ENCODE measurements at places on chromosomes 1 and 21. TPM values are rescaled to one million over a fixed set of nuclear protein-coding genes. Genes with fewer than 3 reads are reported as not detected.

GRCh38 chr1:156750711-156751450, 594 bp downstream of the HDGF start:
- peaks cover 48% of the 10 kb centered on the region for H3K4me1 ChIP-seq
- H3K4me3 ChIP-seq = peak overlapping the region; percentile 95

GRCh38 chr1:213622365-213623063, 365.3 kb upstream of the PROX1 start:
- peaks cover 7% of the 10 kb centered on the region for H3K4me1 ChIP-seq
- DNase-seq = peak; percentile 23
- H3K36me3 ChIP-seq = no peaks in the 10 kb centered on the region
- H3K4me3 ChIP-seq = no peak overlapping the region
- H3K27ac ChIP-seq = no peak overlapping the region

GRCh38 chr1:179369751-179370341, 4.1 kb downstream of the AXDND1 start:
- H3K27ac ChIP-seq = no peak overlapping the region
- H3K36me3 ChIP-seq = no peaks in the 10 kb centered on the region
- H3K27me3 ChIP-seq = no peaks in the 10 kb centered on the region
- DNase-seq = peak; percentile 55
- peaks cover 7% of the 10 kb centered on the region for H3K4me1 ChIP-seq

The APOBEC4 gene
- not detected for total RNA-seq

DNA sequence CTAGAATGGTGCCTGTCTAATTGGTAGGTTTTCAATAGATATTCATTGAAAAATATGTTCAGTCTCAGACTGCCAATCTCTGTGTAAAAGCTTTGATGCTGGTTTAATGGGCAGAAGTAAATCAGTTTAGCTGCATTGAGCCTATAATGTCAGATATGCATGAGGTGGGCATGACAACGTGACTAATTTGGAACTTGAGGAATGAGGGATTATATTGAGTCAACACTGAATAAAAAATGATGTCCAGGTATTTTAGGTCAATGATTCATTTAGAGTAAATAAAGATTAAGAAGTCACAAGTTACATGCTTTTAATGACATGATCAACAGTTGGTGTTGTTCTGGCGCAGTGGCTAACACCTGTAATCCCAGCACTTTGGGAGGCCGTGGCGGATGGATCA, 3.0 kb downstream of the WDR3 start:
- H3K27me3 ChIP-seq = no peaks in the 10 kb centered on the region
- DNase-seq = no peak
- peaks cover 45% of the 10 kb centered on the region for H3K4me1 ChIP-seq
- no peak overlapping the region for H3K27ac ChIP-seq

All from activated CD8-positive, alpha-beta T cell treated with anti-CD3 and anti-CD28 coated beads, Interleukin-2, amount 10 ng/mL, durations not matched to agents 7 days and 5 days (primary cell).